CD4-positive, alpha-beta memory T cell (primary cell): ENCODE measurements at places on chromosomes 2 and 18. TPM values are rescaled to one million over a fixed set of nuclear protein-coding genes. Genes with fewer than 3 reads are reported as not detected.

SCN3A gene
- not detected for polyA plus RNA-seq

FAM110C gene
- polyA plus RNA-seq, result 0.19 TPM

GALNT5 gene
- polyA plus RNA-seq, result not detected

ARL4C gene
- 149 TPM for polyA plus RNA-seq

ZBTB14 gene
- polyA plus RNA-seq, result 16.5 TPM

APCDD1 gene
- polyA plus RNA-seq, result not detected

ARHGAP15 gene
- polyA plus RNA-seq, result 506 TPM

FABP1 gene
- not detected for polyA plus RNA-seq

COLEC12 gene
- polyA plus RNA-seq, result not detected

SPATS2L gene
- polyA plus RNA-seq, result 5.2 TPM

ANKRD62 gene
- polyA plus RNA-seq, result not detected

ATOH8 gene
- polyA plus RNA-seq, result not detected
